AG10803 (cell line): ENCODE measurements at places on chromosomes 3 and 15.

DNA sequence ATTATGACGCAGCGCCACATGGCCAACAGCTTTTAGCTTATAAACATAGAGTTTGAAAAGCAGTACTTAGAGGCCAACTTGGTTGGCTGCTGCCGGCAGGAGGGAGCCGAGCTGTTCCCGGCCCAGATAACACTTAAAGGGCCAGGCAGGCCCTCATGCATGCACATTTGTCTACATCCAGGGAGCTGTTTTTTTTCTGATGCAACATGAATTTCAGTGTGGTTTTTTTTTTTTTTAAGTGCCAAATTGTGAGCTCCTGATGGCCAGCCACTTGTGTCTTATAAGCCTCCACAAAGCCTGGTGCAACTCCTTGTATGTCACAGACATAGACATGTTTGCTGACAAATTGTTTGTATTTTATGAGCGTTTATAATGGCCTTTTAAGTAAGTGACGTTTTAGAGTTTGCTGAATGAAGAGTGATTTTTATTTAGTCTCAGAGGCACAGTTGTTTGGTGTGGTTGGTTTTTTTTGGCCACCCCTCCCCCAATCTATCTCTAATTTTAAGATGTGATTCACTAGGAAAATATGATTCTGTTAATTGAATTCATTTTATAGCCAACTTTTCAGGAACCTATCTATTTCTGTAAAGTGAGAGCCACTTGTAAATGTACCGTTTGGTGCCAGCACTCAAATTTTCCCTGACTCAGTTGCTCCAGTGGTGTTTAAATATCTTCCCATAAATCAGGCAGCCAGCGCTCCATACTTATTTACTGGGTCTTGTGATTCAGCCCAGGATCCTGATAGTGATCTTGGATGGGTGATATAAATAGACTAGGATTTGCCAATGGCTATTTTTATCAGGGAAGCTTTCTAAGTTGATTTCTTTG lies 134.3 kb downstream of the VGLL4 start:
- peak; percentile 95 for DNase-seq

DNA sequence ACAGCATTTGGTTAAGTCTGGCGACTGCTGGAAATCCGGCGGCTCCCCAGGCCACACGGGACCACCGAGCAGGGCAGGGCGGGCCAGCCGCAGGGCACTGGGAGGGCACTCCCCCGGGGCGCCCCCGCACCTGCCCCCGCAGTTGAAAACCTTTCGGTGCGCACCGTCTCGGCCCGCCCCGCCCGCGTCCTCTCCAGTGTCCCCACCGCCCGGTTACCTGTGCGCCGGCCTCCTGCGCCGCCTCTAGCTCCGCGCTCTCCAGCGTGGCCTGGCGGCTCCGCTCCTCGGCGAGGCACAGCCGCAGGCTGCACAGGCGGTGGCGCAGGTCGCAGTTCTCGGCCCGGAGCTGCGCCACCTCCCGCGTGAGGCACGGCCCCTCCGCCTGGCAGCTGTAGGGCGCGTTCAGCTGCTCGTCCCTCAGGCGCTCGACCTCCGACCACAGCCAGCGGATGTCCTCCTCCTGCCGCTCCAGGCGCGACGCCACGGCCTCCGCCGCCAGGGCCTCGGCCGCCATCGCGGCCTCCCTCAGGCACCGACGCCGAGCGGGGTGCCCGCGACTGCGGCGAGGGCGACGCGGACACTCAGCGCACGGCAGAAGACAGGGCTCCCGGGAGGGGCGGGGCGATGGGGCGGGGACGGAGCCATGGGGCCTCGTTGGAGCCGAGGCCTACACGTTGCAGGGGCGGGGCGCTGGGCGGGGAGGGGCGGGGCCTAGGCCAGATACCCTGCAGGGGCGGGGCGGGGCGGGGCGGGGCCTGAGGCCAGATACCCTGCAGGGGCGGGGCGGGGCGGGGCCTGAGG lies at the start of gene TARS3:
TARS3 (minus strand) TSS at position 600 of the 801 bp plus-strand sequence; CDS start at position 514, 86 bp downstream.
- peak; percentile 87 for DNase-seq

- no peak for DNase-seq
These were observed 474.8 kb upstream of the GBE1 start for GRCh38 chr3:82236257-82236656.

DNA sequence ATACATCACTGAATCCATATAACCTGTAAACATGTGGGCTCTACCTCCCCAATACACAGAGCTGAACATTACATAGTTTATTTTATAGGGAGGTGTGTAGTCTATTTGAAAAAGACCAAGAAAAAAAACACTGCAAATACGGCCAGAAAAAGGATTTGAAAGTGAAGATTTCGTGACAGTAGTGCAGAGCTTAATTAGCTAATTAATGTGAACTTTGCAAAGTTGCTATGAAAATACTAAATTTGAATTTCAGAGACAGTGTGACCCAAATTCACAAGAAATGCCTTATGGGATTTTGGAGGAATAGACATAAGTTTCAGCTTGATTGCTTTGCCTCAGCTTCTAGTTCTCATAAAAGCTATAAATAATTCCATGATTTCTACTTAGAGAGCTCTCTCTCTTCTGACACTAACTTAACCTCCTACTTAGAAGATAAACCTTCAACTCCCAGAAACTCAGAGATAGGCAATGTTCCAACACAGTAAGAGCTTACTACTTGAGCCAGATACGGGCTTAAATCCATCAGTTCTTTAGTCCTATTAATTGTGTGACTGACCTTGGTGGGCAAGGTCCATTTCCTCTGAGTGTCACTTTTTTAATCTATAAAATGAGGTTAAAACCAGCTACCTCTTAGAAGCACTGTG lies 87.3 kb upstream of the THBS1 start:
- no peak for DNase-seq

DNA sequence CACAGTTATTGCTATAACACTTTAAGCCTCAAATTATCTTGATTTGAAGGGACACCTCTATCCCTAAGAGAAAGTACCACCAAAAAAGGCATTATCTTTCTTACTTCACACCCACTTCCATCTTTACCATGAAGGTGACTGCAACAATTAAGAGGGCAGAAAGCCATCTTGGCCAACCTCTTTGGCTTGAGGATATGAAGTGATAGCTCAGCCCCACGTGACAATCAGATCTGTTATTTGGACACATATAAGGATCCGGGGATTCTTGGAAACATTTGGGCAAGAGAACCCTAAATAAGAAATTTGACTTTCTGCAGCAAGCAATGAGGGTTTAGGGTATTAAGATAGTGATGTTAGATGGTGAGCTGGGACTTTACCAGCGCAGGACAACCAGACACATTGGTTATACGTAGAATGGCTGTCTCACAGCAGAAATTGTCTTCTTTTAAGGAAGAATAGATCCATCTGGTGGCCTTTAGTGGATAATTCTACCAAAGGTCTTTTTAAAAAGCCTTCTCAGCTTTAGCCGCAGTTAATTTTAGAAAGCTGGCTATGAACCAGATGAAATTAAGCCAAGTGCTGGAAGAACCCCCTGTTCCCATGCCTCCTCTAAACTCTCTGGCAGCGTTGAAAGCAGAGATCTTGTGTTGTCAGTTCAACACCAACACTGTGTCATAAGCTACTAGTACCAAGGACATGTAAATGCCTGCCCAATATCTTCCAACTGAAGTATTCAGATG lies 12.3 kb downstream of the HCLS1 start:
- DNase-seq = no peak

- DNase-seq = no peak
These were observed 102.1 kb downstream of the FBXL22 start for GRCh38 chr15:63699101-63699785.

GRCh38 chr3:129315223-129315997 lies 36.7 kb downstream of the HMCES start:
- peak; percentile 22 for DNase-seq

GRCh38 chr15:83899670-83900069 lies 245.7 kb downstream of the ADAMTSL3 start:
- no peak for DNase-seq

- no peak for DNase-seq
These were observed 150.8 kb downstream of the ATP10A start for GRCh38 chr15:25712192-25712960.

DNA sequence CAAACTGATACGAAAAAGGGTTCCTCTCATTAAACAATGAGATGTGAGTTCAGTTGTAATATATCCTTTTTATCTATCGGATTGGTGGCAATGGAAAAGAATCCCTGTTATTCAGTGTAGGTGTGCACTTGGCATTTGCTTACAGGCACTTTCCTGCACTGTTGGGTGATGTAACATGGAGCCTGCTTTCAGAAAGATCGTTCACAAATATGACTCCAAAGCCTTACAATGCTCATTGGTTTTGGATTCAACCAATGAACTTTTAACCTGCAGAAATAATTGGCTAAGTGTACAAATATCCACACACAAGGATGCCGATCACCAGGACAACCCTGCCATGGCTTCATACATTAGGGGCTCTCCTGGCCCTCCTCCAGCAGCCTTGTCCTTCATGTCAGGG lies 191.4 kb upstream of the LRTM1 start:
- DNase-seq = no peak

DNA sequence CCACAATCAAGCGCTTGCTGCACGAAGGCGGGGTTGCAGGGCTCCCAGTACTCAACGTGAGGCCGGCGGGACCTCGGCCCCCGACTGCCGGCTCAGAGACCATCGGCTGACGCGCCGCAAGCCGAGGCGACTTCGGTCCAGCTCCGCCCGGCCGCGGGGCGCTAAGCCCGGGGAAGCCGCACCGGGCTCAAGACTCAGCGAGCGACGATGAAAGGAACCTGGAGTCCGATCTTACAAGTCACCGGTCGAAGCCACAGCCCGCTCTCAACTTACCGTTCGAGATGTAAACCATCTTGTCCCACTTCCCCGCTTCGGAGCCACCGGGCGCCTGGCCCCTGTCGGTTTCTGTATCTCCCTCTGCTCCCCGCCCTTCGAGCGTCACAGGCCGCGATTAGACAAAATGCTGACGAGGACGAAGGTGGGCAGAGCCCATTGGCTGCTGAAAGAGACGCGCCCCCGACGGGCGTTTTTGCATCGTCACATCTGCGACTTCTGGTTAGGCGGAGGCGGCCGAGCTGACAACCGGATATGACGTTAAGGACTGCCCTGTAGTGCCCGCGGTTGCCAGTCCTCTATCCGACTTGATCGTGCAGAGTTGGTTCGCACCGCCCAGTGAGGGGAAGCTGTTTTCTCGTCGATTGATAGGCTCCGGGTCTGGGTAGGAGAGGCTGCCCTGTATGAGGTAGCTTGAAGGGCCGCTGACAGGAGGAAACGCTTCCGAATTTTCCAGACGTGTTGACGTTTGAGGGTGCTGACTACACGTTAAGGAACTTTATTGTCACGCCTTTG lies at the start of gene SELENOK:
SELENOK (minus strand) TSS at position 363 of the 789 bp plus-strand sequence.
- peak; percentile 99 for DNase-seq

DNA sequence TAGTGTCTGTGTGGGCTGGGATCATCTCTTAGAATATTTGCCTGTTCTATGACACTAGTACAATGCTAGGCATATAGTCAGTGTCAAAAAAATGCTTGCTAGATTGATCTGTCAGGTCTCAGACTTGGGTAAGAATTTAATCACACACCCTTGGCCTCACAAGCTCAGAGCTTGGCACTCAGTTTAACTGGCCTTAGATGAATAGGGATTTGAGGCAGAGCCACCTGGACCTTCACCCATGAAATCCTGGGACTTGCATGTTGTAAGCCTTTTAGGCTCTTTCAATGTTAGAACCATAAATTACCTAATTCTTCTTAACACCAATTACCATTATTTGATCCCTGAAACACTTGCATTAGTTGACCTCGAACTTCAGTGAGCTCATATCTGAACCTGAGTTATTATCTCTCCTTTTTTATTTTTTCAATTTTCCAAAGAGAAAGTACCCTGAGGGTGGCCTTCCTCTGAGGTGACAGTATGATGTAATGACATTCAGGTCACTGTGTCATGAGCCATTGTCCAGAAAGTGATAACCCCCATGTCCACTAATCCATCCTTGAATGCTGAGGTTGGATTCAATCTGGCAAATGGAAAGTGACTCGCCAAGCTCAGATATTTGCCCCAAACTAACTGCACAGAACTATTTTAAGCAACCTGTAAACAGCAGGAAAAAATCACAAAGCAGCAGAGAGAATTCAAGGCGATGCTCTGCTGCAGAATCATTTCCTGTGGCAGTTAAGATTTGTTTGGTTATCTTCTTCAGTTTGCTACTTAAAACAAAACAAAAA lies 615.2 kb upstream of the NR2F2 start:
- no peak for DNase-seq

GRCh38 chr15:85899927-85900326 lies 105.2 kb upstream of the KLHL25 start:
- no peak for DNase-seq

GRCh38 chr3:11305509-11305908 lies 33.3 kb downstream of the ATG7 start:
- DNase-seq = no peak

DNA sequence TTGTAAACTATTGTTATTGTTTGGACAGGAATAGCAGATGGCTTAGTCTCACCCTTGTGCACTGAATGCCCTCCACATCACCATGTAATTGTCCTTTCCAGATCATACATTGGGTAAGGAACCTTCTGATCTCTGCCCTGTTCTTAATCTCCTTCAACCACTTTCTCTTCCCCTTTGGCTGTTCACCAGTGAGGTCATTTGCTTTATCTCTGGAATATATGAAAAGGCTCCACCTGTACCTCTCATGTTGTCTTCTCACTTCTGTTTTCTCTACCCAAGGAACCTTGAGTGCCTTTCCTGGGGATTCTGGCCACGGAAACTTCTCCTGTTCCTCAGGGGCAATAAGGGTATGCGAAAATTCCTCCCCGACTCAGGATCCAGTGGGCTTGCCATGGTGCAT lies 28.5 kb downstream of the MCTP2 start:
- no peak for DNase-seq

DNA sequence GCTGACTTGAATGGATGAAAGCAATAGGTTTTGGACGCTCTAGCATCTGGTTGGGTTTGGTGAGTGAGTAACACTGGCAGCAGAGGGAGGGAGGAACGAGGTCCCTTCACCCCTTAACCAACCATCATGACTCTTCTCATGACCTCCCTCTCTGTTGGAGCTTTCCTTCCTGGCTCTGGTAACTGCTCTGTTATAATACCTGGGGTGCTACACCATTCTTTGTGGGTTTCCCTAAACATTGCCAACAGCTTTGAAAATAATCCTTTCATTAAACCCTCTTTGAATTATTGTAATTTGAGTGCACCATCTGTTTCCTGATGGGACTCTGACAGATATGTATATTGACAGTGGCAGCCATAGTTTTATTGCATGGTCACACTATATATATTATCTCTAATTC lies 146.2 kb upstream of the PTPRG start:
- DNase-seq = no peak

DNA sequence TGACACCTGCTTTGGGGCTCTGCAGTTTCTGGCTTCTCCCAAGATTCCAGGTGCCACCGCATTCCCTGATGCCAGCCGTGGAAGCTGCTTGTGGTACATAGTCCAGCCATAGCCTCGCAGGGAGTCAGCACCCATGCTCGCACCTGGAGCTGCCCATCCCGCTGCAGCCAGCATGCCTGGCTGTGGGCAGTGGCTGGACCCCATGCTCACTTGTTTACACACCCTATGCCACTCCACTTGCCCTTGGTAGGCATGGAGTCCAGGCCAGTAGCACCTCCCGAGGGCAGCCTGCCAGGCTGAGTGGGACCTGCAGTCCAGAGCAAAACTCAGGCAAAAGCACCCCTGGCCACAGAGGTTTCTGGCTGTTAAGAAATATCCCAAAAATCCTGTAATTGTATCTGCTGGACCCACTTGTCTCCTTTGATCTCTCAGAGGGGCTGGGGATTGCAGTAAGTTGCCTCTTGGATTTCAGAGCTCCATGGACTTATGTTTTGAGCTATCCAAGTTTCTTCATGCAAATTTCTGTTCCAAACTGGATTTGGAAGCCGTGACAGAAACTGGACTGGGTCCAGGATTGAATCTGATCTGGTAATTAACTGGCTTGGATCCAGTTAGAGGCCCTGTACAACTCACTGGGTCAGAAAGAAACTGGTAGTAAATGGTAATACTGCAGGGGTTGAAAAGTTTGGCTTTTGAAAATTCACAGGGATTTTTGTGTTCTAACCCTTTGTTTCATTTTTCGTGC lies 149.3 kb downstream of the FMN1 start:
- peak; percentile 11 for DNase-seq

- no peak for DNase-seq
These were observed 4.3 kb upstream of the LRRC58 start for GRCh38 chr3:120353463-120353862.
